Body of pancreas (tissue), 4 donors: ENCODE measurements at places on chromosomes 5 and 9. TPM values are rescaled to one million over a fixed set of nuclear protein-coding genes. Genes with fewer than 3 reads are reported as not detected.

DNA sequence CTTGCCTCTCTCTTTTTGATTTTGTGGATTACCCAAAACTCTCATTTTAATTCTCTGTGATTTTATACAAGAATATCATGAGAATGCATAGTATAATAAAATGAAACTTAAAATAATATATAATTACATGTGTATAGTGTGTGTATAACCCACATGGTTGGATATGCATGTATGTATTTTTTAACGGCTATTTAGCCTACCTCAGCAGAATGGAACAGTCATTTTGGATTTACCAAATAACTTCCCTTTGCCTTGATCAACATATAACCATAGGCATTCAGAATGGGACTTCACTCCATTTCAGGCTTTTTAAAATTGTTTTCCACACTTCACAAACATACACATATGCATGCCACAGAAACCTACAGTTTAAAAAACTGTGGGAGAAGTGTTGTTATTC lies 161.2 kb downstream of the SLF1 start:
- H3K27me3 ChIP-seq = no peaks in the 10 kb centered on the region
- DNase-seq = no peak
- no peak overlapping the region for H3K4me3 ChIP-seq
- no peaks in the 10 kb centered on the region for H3K36me3 ChIP-seq
- no peak overlapping the region for H3K27ac ChIP-seq
- no peaks in the 10 kb centered on the region for H3K4me1 ChIP-seq

Gene C1QTNF3
- total RNA-seq = 0.99 TPM

Gene KCNT1
- total RNA-seq = under 0.01 TPM

DNA sequence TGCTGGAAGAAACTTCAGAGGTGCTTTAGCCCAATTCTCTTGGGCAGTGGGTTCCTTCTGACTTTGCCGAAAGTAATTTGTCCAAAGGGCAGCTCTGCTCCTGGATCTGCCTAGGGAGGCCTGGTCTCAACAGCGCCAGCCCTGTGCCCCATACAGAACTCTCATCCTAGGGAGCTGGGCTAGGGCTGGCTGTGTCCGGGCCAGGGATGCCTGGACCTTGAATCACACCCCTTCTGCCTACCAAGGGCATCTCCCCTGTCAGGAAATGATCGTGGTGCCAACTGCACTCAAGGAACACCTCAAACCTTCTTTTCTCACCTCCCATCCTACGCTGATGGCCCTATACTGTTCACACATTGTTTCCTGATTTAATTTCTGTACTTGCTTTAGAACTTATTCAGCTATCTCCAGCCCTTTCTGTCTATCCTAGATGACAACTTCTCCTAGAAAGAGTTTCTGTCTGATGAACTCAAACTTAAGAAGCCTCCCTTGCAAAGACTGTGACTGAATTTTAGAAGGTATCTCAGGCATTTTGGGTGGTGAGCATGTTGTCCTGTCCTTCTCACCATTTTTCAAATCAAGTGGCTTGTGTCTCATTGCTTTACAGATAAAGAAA lies 37.4 kb upstream of the NFIB start:
- H3K36me3 ChIP-seq = no peaks in the 10 kb centered on the region
- peaks cover 27% of the 10 kb centered on the region for H3K27me3 ChIP-seq
- peaks cover 37% of the 10 kb centered on the region for H3K4me1 ChIP-seq
- no peak for DNase-seq
- H3K4me3 ChIP-seq = no peak overlapping the region

DNA sequence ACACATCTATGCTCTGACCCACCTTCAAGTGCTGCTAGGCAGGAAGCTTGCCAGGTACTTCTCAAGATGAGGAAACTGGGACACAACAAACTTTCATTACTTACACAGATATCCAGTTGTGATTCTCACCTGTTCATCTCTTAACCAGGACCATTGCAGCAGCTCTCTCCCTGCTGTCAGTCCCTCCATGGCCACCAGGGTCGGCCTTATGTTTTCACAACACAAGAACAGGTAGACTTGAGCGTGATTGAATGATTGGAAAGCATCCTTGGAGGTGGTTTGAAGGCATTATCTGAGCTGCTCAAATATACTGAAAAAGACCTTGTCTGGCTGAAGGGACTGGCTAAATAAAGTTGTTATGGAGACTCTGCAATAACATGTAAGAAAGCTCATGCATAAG lies 94.4 kb downstream of the MTREX start:
- H3K27me3 ChIP-seq = no peaks in the 10 kb centered on the region
- peaks cover 12% of the 10 kb centered on the region for H3K36me3 ChIP-seq
- no peaks in the 10 kb centered on the region for H3K4me1 ChIP-seq
- H3K4me3 ChIP-seq = no peak overlapping the region
- no peak for DNase-seq

GRCh38 chr5:40381016-40381415 lies 298.7 kb upstream of the PTGER4 start:
- DNase-seq = no peak
- no peaks in the 10 kb centered on the region for H3K27me3 ChIP-seq
- H3K4me3 ChIP-seq = no peak overlapping the region
- no peak overlapping the region for H3K27ac ChIP-seq
- no peaks in the 10 kb centered on the region for H3K36me3 ChIP-seq
- no peaks in the 10 kb centered on the region for H3K4me1 ChIP-seq

DNA sequence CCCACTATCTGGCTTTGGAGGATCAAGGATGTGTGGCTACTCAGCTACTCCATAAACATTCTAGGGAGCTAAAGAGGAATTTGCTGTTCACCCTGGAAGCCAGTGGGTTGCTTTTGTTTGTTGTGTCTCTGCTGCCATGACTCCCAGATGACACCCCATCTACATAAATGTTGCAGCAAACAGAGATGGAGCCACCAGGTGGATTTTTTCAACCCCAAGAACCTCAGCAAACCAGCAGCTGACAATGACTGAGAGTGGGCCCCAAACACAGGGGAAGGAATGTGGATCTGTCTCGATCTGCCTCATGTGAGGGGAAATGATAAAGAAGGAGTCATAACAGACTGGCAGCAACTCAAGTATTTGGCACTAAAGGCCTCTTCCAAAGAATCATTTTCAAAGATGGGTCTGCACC lies 132.7 kb upstream of the TNC start:
- no peak for DNase-seq
- H3K27me3 ChIP-seq = no peaks in the 10 kb centered on the region
- H3K27ac ChIP-seq = no peak overlapping the region
- H3K4me3 ChIP-seq = no peak overlapping the region
- no peaks in the 10 kb centered on the region for H3K4me1 ChIP-seq

Gene RASGEF1C
- not detected for total RNA-seq

Gene OXCT1
- total RNA-seq = 7.9 TPM

- no peak overlapping the region for H3K4me3 ChIP-seq
- no peaks in the 10 kb centered on the region for H3K27me3 ChIP-seq
- DNase-seq = no peak
- no peaks in the 10 kb centered on the region for H3K4me1 ChIP-seq
- no peak overlapping the region for H3K27ac ChIP-seq
- H3K36me3 ChIP-seq = no peaks in the 10 kb centered on the region
Observed at GRCh38 chr5:142411656-142412425, 87.0 kb upstream of the SPRY4 start.

Gene FABP6
- total RNA-seq = not detected

Gene ACSL6
- 2.0 TPM for total RNA-seq

Gene RLN2
- total RNA-seq = not detected

Gene TMEFF1
- not detected for total RNA-seq

DNA sequence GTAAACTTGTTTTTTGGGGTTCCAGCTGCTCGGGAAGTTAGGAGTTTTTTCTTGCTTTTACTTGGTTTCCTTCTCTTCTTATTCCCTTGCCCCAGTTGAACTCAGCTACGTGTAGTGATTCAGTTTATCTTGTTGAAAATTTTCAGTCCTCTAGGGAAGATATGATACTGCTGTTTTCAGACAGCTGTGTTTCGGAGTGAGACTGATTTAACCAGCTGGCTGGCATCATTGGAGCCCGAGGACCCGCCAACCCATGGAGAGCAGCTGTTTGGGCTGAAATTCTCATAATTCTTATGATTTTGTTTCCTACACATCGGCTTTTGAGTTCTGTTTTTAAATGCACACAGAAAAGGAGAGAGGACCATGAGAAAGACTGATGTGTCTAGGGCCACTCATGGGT lies 271.5 kb downstream of the NR3C1 start:
- H3K27me3 ChIP-seq = no peaks in the 10 kb centered on the region
- H3K4me1 ChIP-seq = peaks cover 11% of the 10 kb centered on the region
- no peak overlapping the region for H3K4me3 ChIP-seq
- no peak overlapping the region for H3K27ac ChIP-seq

DNA sequence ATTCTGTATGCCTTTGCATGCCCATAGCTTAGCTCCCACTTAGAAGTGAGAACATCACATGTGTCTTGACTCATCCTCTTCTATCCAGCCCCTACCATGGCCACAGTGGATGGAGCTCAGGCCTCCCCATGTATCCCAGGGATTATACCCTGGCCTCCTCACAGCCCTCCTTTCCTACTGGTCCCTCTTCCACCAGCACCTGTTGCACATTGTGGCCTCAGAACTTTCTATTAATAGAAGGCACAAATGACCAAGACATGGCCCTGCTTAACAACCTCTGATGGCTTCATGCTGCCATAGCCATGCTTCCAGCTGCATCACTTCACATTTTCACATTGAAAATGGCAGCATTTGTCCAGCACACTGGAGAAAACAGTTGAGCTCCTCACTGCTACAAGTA lies 315.4 kb downstream of the CDK5RAP2 start:
- no peak for DNase-seq
- no peaks in the 10 kb centered on the region for H3K4me1 ChIP-seq
- H3K36me3 ChIP-seq = no peaks in the 10 kb centered on the region
- H3K4me3 ChIP-seq = no peak overlapping the region

Gene LNPEP
- total RNA-seq = 16.8 TPM

GRCh38 chr5:922436-923280 lies 30.0 kb downstream of the TRIP13 start:
- no peak for DNase-seq
- H3K36me3 ChIP-seq = no peaks in the 10 kb centered on the region
- H3K27me3 ChIP-seq = no peaks in the 10 kb centered on the region
- H3K4me1 ChIP-seq = peaks cover 34% of the 10 kb centered on the region
- H3K27ac ChIP-seq = no peak overlapping the region

Gene SLC6A19
- 0.66 TPM for total RNA-seq

GRCh38 chr5:143434261-143435209 lies 31.0 kb upstream of the NR3C1 start:
- no peaks in the 10 kb centered on the region for H3K36me3 ChIP-seq
- H3K4me3 ChIP-seq = no peak overlapping the region
- H3K27ac ChIP-seq = no peak overlapping the region
- no peaks in the 10 kb centered on the region for H3K27me3 ChIP-seq
- H3K4me1 ChIP-seq = no peaks in the 10 kb centered on the region

Gene GADD45G
- 54.2 TPM for total RNA-seq

Gene ARHGEF37
- total RNA-seq = 5.9 TPM

Gene NANS
- total RNA-seq = 45.2 TPM

DNA sequence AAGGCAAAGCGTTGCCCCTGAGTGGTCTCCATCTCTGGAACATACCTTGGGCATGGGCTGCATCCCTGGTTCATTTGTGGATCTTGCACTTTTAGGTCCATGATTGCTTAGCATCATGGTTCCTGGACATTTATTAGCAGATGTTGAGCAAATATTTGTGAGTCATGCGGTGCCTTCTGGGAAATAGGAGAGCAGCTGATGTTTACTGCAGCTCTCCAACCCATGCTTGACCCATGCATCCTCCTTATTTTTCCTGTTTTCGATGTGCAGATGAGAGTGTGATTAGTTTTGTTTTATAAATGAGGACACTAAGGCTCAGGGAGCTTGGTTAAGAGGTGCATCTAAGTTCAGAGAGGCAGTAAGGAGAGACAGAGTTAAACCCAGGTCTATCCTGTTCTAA lies 253.7 kb downstream of the ICE1 start:
- H3K4me3 ChIP-seq = no peak overlapping the region
- no peaks in the 10 kb centered on the region for H3K4me1 ChIP-seq
- no peak overlapping the region for H3K27ac ChIP-seq
- no peaks in the 10 kb centered on the region for H3K36me3 ChIP-seq
- no peaks in the 10 kb centered on the region for H3K27me3 ChIP-seq

Gene KLF4
- total RNA-seq = 12.5 TPM

Gene TNFSF8
- not detected for total RNA-seq

DNA sequence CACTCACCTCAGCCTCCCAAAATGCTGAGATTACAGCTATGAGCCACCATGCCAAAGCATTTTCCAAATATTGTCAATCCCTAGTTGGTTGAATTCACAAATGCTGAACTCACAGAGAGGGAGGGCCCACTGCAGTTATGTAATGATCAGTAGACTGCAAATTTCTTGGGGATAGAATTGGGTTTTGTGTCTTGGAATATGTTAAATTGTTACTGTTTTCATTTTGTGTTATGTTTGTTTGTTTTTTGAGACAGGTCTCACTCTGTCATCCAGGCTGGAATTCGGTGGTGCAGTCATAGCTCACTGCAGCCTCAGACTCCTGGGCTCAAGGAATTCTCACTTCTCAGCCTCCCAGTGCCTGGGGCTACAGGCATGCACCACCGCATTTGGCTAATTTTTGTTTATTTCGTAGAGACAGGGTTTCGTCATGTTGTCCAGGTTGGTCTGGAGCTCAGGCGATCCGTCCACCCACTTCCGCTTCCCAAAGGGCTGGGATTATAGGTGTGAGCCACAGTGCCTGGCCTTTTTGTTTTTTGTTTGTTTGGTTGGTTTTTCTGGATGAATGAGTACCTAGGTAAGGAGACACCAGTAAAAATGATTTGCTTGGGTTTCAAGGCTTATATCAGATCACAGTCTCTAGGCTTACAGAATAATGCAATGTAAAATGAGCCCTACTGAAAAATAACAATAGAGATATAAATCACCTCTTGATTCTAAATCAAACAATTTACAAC lies 31.5 kb upstream of the LMNB1 start:
- no peaks in the 10 kb centered on the region for H3K36me3 ChIP-seq
- no peak overlapping the region for H3K4me3 ChIP-seq
- DNase-seq = no peak
- H3K27me3 ChIP-seq = no peaks in the 10 kb centered on the region
- H3K27ac ChIP-seq = no peak overlapping the region

Gene NIPBL
- total RNA-seq = 29.8 TPM

GRCh38 chr9:87520172-87520683 lies 22.6 kb downstream of the DAPK1 start:
- no peak overlapping the region for H3K4me3 ChIP-seq
- no peak for DNase-seq
- H3K4me1 ChIP-seq = peaks cover 24% of the 10 kb centered on the region
- no peaks in the 10 kb centered on the region for H3K36me3 ChIP-seq
- no peaks in the 10 kb centered on the region for H3K27me3 ChIP-seq
- no peak overlapping the region for H3K27ac ChIP-seq

Gene TAS2R1
- not detected for total RNA-seq

Gene GHR
- 12.9 TPM for total RNA-seq

DNA sequence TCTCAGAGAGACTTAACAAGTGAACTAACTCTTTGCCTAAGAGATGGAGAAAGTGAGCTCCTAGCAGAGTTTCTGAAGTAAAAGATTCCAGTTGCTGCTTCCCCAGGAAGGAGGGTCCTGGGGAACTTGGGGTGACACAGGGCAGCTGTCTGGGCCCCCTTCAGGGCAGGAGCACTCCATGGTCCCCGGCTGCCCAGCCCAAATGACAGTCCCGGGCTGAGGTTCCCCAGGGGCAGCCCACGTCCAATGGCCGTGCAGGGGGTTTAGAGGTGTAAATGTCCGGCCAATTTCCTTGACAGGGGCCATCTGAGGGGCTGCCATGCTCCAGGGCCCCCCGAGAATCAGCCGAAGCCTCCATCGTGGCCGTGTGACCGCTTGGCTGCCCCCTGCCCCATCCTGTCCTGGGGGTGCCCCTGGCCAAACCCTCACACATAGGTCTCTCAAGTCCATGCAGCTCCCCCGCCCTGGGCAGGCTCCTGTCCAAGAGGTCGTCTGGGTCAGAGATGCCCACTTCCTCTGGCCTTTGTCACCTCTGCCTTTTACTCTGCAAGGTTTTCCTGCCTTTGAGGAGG lies 5.5 kb upstream of the PPP1R26 start:
- no peak for DNase-seq
- H3K27me3 ChIP-seq = no peaks in the 10 kb centered on the region
- no peak overlapping the region for H3K27ac ChIP-seq
- no peaks in the 10 kb centered on the region for H3K36me3 ChIP-seq
- peaks cover 16% of the 10 kb centered on the region for H3K4me1 ChIP-seq

Gene EIF4E1B
- 11.5 TPM for total RNA-seq
